ENCODE measurements at places on chromosomes 4 and X.

GRCh38 chrX:15911734-15912550, 57.3 kb upstream of the AP1S2 start:
- DNase-seq: peak; percentile 14

DNA sequence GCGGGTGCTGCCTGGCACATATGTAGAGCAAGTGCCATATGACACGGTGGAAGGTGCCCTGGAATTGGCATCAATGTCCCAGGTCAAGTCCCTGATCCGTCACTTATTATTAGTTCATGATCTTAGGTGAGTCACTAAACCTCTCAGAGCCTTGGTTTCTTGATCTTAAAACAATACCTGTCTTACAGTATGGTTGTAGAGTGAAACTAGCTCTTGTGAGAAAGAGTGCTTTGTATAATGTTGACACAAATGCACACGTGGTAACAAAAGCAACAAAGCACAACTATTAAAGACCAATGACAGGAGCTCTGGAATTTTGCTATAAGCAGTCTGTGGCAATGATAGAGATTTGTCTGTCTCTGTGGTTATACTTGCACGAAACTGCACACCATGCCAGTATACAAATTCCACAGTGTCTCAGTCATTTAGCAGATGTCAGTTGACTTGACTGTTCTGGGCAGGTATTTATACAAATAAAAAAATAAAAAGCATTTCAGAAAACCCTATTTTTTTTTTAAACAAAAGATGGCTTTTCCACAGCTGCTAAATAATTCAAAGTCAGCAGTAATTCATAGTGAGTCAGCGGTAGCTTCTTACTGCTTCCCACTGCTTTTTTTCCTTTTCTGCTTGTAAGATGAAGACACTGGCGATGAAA, 19.7 kb upstream of the ACSL1 start:
- DNase-seq: peak; percentile 66

DNA sequence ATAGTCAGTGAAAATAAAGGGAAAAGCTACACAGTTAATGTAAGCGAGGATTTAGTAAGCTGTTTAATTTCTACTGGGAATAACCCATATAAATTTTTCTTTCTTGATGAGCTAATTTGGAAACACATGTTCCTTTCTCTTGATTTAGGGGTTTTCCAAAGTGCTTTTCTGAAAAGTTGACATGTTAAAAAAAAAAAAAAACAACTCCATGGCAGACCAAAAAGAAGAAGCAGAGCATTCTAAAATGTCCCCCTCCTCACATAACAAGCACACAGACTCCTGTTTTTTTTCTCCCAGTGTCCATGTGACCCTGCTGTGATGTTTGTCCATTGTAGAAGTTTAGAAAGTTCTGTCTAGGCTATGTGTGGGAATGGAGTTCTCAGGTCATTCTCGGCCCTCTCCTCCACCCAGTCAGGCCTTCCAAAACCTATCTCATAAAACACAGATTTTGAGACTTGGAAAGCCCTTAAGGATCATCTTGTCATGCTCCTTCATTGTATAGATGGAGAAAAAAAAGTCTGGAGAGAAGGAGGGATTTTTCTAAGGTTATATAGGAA, 792 bp downstream of the CLIC2 start:
- DNase-seq: no peak

GRCh38 chr4:38094419-38094818, 134.2 kb downstream of the PTTG2 start:
- no peak for DNase-seq

GRCh38 chr4:8675906-8676305, 83.3 kb downstream of the CPZ start:
- no peak for DNase-seq

- no peak for DNase-seq
These were observed 115.5 kb upstream of the STOX2 start for GRCh38 chr4:183789657-183790056.

- DNase-seq: no peak
These were observed 387.0 kb downstream of the BCOR start for GRCh38 chrX:39710776-39711175.

DNA sequence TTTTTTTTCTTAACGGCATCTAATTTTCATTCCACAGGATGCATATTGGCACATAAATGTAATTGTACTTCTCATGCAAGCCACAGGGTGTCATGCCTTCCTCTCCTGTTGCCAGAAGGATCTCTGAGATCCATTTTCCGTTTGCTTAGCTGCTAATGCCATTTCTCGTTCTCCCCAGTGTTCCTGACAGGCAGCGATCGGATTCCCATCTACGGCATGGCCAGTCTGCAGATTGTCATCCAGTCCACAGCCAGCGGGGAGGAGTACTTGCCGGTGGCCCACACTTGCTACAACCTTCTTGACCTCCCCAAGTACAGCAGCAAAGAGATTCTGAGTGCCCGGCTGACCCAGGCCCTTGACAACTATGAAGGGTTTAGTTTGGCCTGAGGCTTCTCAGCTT, 8.9 kb upstream of the NAP1L5 start:
- peak; percentile 62 for DNase-seq

DNA sequence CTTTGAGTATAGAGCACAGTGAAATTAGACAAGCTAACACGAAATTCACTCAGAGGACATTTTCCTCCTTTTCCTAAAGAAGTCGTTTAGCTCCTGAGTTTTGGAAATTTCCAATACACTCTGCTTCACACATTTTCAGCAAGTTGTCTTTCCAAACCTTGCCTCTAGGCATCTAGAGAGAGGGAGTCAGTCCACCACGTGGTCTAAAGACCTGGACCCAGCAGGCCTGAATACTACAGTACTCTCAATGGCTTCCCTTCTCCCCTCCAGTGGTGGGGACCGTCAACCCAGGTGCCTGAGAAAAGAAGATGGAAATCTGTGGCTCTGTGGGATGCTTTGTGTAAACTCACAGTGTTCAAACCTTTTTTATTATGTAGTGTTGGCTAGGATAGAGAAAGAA, 13.9 kb upstream of the SCML2 start:
- no peak for DNase-seq

GRCh38 chr4:62448911-62449310, 1248.8 kb downstream of the ADGRL3 start:
- no peak for DNase-seq

DNA sequence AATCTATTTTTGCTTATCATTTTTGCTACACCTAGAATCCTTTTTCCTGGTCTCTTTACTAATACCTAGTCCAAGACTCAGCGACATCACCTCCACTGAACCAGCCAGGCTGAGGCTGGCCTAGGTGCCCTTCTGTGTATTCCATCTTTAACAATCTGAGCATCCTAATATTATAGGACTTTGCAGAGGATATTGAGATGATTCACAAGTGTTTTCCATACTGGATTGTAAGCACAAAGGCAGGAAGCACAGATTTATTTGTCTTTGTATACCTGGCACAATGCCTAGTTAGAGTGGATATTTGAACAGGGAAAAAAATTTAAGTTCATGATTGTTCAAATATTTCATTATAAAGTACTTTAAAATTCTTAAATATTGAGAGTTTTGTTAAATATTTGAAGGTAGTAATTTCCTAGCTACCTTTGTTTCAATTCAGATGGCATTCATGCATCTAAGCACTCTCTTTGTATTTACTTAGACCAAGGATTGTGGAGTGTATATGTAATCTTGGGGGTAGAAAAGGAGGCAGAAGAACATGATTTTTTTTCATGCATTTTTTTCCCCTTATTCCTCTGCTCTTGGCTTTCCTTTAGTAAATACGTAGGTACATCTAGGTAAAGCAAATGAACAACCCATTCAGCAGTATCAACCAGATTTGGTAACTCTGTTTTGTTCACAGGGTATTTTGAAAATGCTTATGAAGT, 18.4 kb downstream of the SMARCA5 start:
- DNase-seq: no peak

GRCh38 chr4:142512161-142512560, 333.9 kb downstream of the INPP4B start:
- DNase-seq: no peak

- DNase-seq: peak; percentile 53
These were observed 551.4 kb downstream of the IQCM start for GRCh38 chr4:149264093-149264733.

- peak; percentile 7 for DNase-seq
These were observed 724 bp downstream of the THOC2 start for GRCh38 chrX:123731987-123732669.

DNA sequence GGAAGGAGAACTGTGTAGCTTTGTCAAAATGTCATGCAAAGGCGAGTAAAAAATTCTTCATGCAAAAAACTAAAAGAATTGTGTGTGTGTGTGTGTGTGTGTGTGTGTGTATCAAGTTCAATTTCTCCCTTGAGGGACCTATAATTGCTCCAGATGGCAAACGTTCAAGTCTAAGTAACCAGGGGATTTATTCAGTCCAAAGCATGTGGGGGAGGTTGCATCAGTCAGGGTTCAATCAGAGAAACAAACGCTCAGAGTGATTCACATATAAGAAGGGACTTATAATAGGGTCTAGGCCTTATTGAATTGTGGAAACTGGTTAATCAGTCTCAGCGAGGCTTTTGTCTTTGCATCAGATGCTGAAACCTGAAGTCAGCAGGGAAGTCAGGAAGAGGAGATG, 5.0 kb downstream of the DCAF8L1 start:
- DNase-seq: peak; percentile 59

- DNase-seq: no peak
These were observed 66.3 kb downstream of the SMC1A start for GRCh38 chrX:53356186-53356585.

DNA sequence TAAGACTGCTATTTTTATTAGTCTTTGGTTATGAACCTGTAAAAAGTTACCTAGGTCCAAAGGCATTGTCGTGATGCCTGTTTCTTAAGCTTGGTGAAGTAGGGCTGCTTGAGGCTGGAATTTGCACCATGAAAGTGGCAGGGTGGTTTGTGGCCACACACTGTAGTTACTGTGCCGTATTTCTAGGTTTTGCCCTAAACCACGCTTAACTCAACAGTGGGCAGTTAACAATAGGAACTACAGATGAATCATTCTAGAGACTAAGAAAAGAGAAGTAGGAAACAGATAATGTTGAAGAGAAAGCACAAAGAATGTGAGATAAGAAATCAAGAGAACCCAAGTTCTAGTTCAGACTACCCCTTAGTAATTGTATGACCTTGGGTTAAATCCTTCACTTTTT, 11.5 kb downstream of the ETNPPL start:
- DNase-seq: no peak

DNA sequence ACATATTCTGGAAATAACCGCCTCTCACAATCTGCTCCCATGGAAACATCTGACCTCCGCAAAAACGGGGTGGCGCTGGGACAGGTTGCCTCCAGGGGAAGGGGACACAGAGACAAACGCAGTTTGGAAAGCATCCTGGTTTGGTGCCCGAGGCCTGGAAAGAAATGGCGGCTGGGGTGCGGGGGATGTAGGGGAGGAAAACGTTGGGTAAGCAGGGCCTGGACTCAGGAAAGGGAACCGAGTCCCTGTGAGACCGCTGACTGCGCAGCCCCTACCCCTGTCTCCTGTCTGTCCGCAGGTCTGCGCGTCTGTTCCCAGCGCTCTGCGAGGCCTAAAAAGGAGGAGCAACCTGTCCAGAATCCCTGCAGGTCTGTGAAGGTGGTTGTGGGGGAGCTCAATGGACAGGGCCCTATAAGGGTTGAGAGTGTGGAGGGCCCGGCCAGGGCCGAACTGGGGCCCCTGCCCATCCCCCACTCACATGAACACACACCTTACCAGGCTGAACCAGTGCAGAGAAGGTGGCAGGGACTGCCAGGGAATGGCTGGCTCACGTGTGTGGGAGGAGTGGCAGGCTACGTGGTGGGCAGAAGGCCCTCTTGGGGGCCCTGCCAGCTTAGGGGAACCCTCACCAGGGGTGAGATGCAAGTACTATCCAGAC, 672 bp downstream of the TCEAL3 start:
- no peak for DNase-seq

GRCh38 chrX:30085571-30085970, 129.8 kb upstream of the MAGEB2 start:
- no peak for DNase-seq

- DNase-seq: peak; percentile 24
These were observed 303.5 kb downstream of the BMPR1B start for GRCh38 chr4:95061220-95061619.

- no peak for DNase-seq
These were observed 151.2 kb upstream of the KLF3 start for GRCh38 chr4:38512840-38513239.

DNA sequence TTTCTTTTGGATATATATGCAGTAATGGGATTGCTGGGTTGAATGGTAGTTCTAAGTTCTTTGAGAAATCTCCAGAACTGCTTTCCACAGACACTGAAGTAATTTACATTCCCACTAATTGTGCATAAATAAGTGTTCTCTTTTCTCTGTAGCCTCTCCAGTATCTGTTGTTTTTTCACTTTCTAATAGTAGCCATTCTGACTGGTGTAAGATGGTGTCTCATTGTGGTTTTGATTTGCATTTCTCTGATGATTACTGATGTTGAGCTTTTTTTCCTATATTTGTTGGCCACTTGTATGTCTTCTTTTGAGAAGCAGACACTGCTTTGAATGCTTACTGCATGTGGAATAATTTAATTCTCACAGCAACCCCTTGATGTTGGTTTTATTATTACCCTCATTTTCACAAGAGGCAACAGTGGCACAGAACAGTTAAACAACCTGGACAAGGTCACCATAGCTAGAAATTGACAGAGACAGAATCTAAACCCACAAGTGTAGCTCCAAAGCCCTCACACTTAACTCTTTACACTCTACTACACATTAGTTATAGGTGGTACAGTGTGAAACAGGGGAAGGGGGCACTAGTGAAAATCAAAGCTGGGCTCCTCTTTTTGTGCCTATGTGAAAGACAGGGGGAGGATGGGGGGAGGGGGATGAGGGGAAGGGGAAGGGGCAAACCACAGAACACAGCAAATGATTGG, 96.1 kb downstream of the REELD1 start:
- no peak for DNase-seq

- no peak for DNase-seq
These were observed 8.3 kb upstream of the MAP7D2 start for GRCh38 chrX:20124964-20125363.

- peak; percentile 20 for DNase-seq
These were observed 90.5 kb upstream of the ZNF827 start for GRCh38 chr4:146029147-146029546.

DNA sequence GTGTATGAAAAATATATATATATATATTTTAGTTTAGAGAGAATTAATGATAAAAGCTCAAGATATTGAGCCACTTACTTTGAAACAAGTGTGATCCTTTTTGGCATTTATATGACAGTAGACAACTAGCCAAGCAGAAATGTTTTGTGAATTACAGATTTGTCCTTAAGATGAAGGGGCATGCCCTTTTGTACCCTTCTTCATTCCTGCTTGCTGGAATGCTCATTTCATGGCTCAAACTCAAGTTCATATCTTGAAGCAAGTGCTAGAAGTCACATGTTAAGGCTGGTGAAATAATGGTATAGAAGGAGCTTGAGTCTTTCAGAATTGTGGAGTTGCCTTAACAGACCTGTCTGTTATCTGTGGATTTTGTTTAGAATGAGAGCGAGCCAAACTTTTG, 203.0 kb downstream of the BMPR1B start:
- no peak for DNase-seq

GRCh38 chr4:7518871-7519637, 84.3 kb upstream of the PSAPL1 start:
- DNase-seq: no peak

- peak; percentile 29 for DNase-seq
These were observed 60.7 kb downstream of the ABCG2 start for GRCh38 chr4:88097781-88098180.

- DNase-seq: peak; percentile 24
These were observed 22.5 kb upstream of the CENPU start for GRCh38 chr4:184756399-184756798.

GRCh38 chrX:38800981-38801845, at the start of gene MID1IP1:
Gene MID1IP1, plus strand, starts transcription at chrX:38801459. Its CDS starts 3,488 bp downstream, at chrX:38804947.
- peak; percentile 91 for DNase-seq

GRCh38 chr4:102321260-102321995, 23.9 kb downstream of the SLC39A8 start:
- no peak for DNase-seq

- DNase-seq: peak; percentile 24
These were observed 790.0 kb downstream of the PCDH18 start for GRCh38 chr4:136742333-136742732.
